Hippocampal formation (tissue), 2 donors: ENCODE measurements at places on chromosomes 3 and 15.

DNA sequence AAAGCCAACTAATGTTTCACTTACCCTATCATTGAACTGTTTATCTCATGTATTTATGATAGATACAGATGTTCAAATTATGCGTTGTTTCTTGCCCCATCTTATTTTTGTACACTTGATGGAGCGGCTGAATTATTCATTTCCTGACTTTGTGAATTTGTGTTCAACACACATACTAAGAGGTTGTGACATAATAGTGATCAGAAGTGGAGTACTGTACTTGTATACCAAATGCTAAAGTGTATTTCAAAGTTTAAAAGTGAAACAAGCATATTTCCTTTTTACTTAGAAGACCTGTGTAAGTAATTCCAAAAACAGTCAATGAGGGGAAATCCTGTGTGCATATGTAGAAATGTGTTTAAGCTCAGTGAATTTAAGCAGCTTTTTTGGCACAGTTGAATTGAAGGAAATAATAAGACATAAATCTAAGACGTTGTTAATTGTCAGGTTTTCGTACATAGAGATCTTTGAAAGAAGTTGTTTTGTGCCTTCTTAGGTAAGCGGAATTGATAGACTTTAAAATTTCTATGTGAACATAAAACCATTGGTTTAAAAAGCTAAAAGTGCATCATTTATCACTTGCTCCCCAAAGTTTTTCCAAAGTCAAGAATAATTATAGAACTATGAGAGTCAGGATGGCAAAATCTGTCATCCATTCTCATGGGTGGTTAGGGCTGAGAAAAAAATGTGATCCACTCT, 1.9 kb downstream of the NFKBIZ start:
- DNase-seq: no peak

DNA sequence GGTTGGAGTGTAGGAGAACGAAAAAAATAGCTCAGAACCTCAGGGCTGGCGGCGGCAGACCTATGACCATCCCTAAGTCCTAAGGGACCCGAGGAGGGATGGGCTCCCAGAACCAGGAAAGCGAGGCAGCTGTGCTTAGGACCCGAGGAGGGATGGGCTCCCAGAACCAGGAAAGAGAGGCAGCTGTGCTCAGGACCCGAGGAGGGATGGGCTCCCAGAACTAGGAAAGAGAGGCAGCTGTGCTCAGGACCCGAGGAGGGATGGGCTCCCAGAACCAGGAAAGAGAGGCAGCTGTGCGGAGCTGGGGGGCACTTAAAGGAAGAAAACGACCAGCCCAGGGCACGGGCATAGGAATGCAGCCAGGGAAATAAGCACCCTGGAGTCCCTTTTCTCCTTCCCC, 125.0 kb upstream of the DLG1 start:
- no peak for DNase-seq

DNA sequence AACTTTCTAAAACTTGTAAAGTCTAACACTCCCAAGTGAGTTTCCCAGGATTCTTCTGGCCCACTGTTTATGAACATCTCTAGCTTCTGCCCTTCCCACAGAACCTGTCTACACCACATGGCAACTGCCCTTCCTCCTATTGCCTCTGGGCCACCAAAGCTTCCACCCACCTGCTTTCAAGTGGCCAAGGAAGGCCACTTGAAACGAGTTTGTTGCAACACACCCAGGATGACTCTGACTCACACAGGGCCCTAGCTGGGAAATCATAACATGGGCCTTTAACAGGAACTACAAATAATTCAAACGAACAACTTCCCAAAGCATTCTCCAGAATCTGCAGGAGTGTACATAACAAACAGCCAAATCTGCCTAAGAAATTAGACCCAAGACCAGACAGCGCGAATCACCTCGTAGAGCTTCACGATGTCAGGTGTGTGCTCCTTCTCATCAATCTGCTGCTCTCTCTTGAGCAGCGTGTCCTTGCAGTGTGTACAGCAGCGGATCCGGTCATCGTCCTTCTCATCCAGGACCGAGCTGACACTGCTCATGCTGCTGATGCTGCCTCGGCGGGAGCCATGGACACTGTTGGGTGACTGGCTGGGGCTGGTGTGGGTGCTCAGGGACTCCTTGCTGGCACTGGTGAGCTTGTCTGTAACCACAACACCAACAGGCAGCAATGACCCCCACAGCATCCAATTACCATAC, 16.8 kb downstream of the RBSN start:
- DNase-seq: no peak

DNA sequence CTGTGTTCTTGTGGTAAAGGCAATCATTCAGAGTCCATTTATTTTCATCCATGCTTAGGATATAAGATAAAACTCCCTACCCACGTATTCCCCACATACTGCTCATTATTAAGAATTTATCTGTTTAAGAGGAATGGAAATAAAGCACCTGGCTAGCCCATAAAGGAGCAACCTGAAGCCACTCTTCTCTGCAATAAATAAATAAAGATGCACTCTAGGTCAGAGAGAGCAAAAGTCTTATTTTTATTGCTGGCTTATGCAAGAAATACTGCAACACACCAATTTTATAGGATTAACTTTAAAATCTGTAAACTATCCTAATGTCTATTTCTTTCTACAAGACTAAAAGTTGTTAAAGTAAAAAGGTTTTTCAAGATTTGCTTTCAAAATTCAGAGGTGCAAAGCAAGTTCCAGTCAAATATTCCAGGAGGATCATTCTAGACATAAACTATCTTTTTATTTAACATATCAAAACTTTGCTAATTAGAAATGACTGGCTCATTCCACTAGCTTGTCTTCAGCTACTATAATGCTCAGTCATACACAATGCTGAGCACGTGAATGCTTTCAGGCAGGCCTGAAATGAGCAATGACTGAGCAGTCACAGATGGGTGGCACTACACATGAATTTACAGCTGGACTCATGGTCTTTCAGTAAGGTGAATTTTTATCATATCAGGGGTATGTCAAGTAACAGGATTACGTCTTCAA, 7.1 kb downstream of the TJP1 start:
- no peak for DNase-seq

DNA sequence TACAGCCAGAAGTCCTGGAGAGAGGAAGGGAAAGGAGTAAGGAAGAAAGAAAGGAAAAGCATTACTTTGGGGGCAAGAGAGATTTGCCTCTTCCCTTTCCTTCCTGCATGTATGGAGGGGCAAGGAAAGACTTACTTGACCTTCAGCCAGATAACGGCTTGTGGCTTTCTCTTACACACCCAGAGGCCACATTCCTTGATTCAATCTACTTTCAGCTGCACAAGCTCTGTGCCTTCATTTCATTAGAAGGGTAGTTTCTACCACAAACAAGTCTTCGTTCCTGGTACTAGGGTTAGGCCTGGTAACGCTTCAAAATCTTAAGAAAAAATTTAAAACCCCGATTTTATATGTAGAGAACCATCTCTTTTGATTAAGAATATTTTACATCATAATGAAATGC, 835.9 kb downstream of the TUSC7 start:
- DNase-seq: no peak

- no peak for DNase-seq
Observed at GRCh38 chr3:8595695-8596115, 48.9 kb downstream of the SSUH2 start.

- DNase-seq: no peak
Observed at GRCh38 chr15:51046799-51047449, 47.8 kb downstream of the TNFAIP8L3 start.

DNA sequence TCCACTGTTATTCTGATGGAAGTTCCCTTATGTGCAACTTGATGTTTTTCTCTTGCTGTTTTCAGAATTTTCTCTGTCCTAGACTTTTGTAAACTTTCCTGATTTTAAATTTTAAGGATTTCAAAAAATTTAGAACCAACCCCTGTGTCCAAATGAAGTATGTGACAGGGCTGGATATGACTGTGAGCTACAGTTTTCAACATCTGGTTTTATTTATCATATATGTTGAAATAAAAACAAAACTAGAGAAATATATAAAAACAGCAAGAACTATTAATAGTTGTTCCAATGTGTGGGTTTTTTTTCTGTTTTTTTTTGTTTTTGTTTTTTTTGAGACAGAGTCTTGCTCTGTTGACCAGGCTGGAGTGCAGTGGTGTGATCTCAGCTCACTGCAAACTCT, 47.4 kb upstream of the PSMD6 start:
- DNase-seq: no peak

DNA sequence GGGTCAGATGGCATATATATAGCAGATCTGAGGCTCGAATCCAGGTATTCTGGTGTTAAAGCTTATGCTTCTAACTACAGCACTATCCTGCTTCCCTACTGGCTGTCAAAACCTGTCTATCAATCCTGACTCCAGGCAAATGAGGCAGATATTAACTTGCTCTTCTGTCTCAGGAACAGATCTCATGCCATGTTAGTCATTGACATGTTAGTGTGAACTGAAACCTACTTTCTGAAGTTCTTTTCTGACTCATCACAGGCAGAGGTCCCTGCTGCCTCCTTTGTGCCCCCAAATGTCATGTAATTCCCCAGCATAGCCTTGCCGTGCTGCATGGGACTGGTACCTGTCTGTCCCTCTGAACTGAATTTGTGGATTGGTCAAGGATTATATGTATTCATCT, 125.0 kb upstream of the SMAD3 start:
- DNase-seq: no peak

- DNase-seq: no peak
Observed at GRCh38 chr15:85749261-85750151, 45.2 kb downstream of the KLHL25 start.

GRCh38 chr15:89666184-89666857, 11.1 kb upstream of the KIF7 start:
- no peak for DNase-seq

DNA sequence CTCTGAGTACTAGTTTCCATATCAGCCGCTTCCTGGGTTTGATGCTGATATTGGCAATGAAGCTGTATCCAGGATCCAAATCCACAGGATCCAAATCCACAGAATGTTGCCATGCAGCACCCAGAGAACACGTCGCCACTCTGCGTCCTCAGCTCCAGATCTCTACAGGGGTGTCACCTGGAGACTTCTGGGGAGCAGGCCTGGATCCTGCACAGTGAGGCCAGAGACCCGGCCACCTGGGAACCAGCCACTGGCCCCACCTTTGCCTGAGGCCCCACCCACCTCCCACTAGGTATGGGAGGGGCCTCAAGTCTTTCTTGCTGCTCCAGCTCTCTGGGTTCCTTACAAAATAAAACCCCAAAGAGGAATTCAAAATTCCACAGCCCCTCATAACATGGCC, 123.9 kb downstream of the LRRK1 start:
- no peak for DNase-seq

DNA sequence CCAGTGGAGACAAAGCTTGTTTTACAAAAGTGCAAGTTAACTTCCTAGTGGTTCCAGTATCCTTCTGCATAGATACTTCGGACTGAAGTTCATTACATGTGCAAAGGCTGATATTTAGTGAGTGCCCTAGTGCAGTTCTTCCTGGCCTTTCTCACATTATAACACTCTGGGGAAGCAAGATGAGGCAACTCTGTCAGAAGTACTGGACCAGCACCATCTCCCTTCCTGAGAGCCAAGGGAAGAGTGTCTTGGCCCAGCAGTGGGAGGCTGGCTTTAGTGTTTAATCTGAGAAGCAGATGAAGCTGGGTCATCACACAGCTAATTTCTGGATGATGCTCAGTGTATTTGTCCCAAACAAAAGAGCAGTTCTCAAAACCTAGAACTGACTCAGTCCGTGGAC, 397.7 kb downstream of the CACNA2D3 start:
- no peak for DNase-seq

- DNase-seq: no peak
Observed at GRCh38 chr3:35894735-35895134, 255.4 kb downstream of the ARPP21 start.

GRCh38 chr3:182233957-182234356, 522.2 kb downstream of the SOX2 start:
- DNase-seq: no peak

DNA sequence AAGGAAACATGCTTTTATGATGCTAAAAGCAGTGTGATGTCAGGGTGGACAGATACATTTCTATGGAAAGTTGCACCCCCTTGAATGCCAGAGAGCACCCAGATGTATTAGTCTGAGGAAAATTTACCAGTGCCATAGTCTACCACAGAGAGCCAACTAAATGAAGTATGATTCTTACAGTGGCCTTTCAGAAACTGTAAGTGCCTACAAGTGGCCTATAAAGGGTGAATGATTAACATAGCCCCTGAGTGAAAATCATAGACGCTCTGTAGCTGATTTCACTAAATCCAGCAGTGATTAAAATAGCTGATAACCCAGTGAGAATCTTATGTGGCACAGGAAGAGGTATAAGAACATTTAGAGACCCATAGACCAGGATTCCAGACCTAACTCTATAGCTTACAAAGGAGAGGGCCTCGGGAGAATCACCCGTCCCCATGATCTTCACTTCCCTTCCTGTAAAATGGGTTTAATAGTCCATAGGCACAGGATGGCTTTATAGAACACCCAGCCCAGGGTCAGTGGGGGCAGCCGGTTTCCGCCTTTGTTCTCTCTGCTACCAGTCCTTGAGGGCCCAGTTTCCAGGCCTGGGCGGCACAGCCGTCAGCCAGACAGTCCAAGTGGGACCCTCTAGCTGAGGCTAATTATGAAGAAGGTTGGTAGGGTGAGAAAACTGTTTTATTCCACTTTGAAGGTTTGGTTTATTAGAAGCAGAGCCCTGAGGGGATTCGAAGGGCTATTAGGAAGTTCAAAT, 35.5 kb upstream of the CACNA2D3 start:
- no peak for DNase-seq

DNA sequence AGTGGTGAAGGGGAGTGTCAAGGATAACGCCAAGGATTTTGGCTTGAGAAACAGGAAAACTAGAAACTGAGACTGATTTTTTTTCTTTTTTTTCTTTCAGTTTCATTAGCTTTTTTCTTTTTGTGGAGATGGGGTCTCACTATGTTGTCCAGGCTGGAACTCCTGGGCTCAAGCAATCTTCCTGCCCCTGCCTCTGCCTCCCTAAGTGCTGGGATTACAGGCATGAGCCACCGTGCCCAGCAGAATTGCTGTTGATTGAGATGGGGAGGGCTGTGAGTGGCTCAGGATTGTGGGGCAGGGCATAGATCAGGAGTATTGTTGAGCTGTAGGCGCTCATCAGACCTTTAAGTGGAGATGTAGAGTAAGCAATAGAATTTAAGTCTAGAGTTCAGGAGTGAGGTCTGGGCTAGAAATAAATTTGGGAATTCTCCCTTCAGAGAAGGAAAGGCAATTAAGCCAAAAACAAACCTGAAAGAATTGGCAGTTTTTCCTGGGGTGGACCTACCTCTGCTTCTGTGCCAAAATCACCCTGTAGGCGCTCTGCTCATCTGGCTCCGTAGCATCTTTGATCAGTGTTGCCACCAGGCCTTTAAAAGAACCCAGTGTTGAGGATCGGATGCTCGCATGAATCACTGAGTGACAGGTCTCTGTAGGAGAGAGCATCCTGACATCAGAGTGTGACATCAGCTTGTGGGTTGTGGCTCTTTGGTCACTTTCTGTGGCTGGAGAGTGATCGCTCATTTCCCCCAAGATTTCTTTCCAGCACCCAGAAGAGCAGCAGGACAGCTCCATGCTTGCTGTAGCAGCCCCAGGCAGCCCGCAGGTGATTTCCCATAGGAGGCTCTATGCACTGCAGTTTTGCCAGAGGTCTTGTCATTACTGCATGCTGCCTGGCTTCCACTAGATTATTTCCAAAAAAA, 15.8 kb downstream of the ABHD17C start:
- no peak for DNase-seq

- DNase-seq: no peak
Observed at GRCh38 chr3:38601956-38602550, 47.4 kb downstream of the SCN5A start.

- DNase-seq: no peak
Observed at GRCh38 chr3:78204977-78205376, 1165.1 kb downstream of the ROBO2 start.
